ENCODE measurements at places on chromosomes 1 and 21.

GRCh38 chr21:41235201-41235600 lies 67.2 kb downstream of the BACE2 start:
- no peak for DNase-seq

- DNase-seq = no peak
Observed at GRCh38 chr1:84283381-84283780, 18.1 kb upstream of the SAMD13 start.

DNA sequence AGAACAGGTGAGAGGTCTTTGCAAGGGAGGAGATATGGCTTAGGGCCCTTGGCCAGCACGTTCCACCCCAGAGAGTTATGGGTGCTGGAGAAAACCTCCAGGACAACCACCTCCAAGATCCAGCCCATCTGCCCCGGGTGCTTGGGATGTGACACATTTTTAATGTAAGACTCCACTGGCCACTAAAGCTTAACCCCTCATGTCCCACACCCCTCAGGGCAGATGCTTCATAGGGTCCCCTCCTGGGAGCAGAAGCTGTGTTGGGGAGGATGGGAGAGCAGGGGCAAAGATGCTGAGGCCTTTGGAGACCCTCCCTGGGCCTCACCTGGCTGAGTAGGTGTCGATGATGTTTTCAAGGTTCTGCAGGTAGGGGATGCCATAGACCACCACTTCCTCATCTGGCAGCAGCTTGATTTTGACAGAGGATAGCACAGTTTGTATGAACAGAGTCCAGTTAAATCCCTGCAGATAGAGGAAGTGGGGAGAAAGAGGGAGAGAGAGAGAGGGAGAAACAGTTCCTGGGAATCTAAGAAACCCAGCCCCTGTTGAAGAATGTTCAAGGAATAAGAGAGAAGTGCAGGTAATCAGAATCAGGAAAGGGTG lies 11.9 kb downstream of the PRXL2B start:
- DNase-seq = no peak

GRCh38 chr1:53860967-53861411 lies 22.9 kb upstream of the NDC1 start:
- no peak for DNase-seq

DNA sequence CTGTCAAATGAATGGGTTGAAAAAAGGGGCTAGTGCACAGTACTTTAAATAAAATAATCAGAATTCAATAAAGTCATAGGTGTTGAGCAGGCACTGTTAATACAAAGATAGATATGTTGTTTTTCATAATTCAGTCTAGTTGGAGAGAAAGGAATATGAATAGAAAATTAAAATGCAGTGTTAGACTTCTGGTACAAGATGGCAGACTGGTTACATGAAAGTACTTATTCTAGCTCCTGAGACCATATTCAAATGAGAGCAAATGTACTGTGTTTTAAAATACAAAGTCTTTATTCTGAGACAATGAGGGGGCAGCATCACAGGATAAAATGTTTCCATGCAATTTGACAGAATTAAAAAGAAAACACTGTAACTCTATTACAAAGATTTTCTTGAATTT lies 542.1 kb downstream of the COL11A1 start:
- DNase-seq = no peak

- DNase-seq = no peak
Observed at GRCh38 chr1:64246294-64246917, 43.0 kb downstream of the UBE2U start.

- no peak for DNase-seq
Observed at GRCh38 chr21:36247316-36248010, 72.5 kb upstream of the MORC3 start.

DNA sequence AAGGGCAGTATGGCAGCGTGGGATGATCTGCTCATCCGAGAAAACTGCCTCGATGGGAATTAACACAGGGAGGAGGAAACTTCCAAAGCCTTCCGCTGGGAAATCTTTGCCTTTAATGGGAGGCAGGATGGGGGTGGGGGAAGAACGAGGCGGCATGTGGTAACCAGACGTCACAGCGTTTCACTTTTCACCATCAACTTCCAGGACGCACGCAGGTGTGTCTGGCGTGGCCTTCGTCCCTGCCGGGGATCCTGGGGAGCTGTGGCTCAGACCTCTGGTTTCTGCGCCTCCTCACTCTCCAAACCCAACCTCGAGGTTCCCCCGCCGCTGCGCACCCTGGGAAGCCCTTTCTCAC lies 282 bp downstream of the RSPH1 start:
- peak; percentile 33 for DNase-seq

- DNase-seq = no peak
Observed at GRCh38 chr1:183275322-183275721, 89.3 kb downstream of the LAMC2 start.

GRCh38 chr1:246798606-246799496 lies 74.6 kb downstream of the SCCPDH start:
- no peak for DNase-seq

DNA sequence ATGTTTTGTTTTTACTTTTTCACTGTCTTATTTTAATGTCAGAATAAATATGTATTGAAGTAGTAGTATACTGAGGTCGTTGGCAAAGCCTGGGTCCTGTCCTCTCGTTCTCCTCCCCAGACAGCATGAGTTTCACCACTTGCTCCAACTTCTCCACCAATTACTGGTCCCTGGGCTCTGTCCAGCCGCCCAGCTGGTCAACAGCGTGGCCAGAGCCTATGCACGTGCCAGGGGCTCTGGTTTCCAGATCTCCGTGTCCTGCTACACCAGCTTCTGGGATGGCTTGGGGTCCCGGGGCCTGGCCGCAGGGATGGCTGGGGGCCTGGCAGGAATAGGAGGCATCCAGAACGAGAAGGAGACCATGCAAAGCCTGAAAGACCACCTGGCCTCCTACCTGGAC lies 19.3 kb downstream of the PTPN14 start:
- no peak for DNase-seq

- no peak for DNase-seq
Observed at GRCh38 chr1:220698607-220699016, 8.4 kb downstream of the C1orf115 start.

- DNase-seq = no peak
Observed at GRCh38 chr1:203308328-203308922, 3.1 kb downstream of the BTG2 start.

- DNase-seq = no peak
Observed at GRCh38 chr1:3656450-3657095, 4.3 kb downstream of the TP73 start.

DNA sequence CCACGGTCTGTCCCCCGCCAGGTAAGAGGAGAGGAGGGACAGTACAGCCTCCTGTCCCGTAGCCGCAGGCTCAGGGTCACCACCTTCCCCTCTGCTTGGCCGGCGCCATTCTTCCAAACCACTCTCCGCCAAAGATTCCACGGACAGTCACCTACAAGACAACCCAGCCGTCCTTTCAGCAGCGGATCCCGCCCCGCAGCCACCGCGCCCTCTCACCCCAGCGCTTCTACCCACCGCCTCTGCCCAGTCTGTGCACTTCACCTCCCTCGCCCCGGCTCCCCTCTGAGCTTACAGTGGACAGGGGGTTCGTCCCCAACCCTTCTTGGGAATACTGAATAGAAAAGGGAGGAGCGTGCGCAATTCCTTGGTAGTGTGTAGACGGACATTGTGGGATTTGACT lies 319.6 kb downstream of the FAM72C start:
- DNase-seq = no peak

DNA sequence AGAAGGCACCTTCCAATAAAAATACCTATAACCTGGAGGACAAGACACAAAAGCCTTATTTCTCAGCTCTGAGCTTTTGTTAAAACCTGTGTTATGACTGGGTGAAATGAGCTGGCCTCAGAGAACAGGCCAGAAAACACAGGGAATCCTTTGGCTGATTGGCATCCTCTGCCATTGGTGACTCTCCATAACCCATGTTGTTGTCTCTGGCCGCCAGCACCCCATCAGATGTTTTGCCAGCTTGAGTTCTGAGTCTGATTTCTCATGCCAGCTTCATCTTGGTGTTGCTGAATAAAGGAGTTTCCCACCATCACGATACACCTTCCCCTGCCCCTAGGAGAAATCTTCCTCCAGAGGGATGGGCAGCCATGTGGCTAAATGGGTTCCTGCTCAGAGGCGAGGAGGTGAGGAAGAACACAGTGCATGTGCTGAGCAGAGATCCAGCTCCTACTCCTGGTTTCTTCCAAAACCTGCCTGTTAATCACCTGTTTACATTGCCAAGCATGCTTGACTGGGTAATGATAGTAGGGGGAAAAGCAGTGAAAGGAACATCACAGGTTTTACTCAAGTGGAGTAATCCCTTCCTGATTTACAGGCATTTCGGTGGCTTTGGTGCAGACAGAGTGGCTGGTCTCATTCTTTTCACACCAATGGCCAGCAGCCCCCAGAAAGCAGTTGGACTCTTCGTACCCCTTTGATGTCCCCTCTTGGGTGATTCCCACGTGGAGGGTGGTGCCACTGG lies 109.8 kb downstream of the ROR1 start:
- DNase-seq = no peak

DNA sequence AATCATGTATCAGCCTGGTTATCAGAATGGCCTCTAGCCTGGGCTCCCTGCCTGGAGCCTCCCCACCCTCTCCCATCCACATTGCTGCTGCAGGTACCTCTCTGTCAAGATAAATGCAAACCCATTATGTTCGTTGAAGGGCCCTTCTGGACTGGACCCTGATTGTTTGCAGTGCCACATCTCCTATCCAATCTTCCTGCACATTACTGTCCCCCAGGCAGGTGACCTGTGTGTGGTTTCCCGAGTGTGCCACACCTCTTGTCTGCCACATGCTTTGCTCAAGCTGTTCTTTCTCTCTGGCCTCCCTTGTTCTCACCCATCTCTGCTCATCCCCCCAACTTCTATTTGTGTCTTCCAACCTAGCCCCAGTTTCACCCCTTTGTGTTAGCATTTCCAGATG lies 32.4 kb downstream of the IER5 start:
- no peak for DNase-seq

DNA sequence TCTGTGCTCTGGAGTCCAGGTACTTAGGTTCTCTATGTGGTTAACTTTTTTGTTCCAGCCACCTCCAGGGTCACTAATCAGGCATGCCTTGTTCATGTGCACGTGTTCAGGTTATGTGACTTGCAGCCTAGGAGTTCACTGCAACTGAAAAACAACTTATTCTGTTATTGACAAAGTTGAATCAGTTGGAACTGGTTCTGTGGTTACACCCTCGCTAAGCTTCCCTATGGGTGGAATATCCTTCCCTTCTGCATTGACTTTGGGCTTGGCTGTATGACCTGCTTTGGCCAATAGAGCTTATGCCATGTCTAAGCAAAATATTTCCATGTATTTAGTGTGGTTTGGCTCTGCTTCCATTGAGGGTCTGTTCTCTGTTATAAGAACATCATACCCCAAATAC lies 66.0 kb upstream of the DNAH14 start:
- DNase-seq = no peak

DNA sequence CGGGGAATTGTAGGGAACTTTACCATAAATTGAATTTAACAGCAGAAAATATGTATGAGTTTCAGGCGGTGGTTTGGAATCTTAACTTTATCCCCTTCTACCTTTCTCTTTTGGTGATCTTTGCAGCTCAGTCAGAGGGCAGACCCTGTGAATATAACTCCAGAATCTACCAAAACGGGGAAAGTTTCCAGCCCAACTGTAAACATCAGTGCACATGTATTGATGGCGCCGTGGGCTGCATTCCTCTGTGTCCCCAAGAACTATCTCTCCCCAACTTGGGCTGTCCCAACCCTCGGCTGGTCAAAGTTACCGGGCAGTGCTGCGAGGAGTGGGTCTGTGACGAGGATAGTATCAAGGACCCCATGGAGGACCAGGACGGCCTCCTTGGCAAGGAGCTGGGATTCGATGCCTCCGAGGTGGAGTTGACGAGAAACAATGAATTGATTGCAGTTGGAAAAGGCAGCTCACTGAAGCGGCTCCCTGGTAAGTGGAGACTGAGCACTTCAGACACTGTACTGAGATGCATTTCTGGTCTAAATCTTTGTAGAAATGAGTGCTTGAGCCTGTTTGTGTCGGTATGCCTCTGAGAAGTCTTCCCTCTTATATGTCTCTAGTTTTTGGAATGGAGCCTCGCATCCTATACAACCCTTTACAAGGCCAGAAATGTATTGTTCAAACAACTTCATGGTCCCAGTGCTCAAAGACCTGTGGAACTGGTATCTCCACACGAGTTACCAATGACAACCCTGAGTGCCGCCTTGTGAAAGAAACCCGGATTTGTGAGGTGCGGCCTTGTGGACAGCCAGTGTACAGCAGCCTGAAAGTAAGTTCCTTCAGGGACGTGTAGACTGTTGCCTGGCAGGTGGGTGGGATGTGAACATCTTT lies 1.5 kb downstream of the CCN1 start:
- no peak for DNase-seq

- DNase-seq = peak; percentile 75
Observed at GRCh38 chr1:181551249-181551648, 67.9 kb downstream of the CACNA1E start.

DNA sequence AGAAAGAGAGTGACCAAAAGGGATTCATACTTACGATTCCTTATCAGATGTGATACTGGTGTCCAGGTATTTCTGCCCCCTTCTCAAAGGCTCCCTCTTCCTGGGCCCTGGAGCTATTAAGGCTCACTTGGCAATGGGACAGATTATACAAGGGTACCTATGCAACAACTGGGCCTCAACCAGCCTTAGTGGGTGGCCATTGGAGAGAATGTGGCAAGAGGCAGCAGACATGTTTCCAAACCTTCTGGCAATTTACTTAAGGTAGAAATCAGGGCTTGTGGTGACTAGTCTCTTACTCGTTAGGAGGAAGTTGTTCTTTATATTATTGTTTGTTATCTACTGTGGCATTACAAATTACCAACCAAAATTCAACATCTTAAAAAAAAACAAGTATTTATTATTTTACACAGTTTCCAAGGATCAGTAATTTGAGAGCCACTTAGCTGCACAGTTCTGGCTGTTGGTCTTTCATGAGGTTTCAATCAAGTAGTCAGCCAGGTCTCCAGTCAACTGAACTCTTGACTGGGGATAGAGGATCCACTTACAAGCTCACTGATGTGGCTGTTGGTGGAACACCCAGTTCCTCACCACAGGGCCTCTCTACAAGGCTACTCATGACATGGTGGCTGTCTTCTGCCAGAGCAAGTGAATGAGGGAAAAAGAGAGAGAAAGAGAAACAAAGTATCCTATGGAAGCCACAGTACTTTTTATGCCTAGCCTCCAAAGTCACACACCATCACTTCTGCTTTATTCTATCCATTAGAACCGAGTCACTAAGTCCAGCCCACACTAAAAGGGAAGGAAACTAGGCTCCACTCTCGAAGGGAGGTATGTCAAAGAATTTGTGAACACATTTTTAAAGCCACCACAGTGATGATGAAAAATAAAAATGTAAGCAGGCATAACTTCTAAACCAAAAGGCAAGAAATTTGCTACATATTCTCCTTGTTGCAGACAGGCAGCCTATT lies 10.7 kb downstream of the ZNF648 start:
- no peak for DNase-seq

GRCh38 chr1:167360120-167360519 lies 139.4 kb downstream of the POU2F1 start:
- no peak for DNase-seq

GRCh38 chr21:45889256-45889655 lies 92.3 kb upstream of the COL6A1 start:
- no peak for DNase-seq

- DNase-seq = no peak
Observed at GRCh38 chr1:52767596-52768280, 41.5 kb downstream of the ZYG11B start.

All from posterior cingulate gyrus (tissue), 11 donors.